CMK (cell line): ENCODE measurements at places on chromosomes 4 and X.

- DNase-seq = no peak
Measured at GRCh38 chr4:94412658-94413038, 39.1 kb upstream of the PDLIM5 start.

DNA sequence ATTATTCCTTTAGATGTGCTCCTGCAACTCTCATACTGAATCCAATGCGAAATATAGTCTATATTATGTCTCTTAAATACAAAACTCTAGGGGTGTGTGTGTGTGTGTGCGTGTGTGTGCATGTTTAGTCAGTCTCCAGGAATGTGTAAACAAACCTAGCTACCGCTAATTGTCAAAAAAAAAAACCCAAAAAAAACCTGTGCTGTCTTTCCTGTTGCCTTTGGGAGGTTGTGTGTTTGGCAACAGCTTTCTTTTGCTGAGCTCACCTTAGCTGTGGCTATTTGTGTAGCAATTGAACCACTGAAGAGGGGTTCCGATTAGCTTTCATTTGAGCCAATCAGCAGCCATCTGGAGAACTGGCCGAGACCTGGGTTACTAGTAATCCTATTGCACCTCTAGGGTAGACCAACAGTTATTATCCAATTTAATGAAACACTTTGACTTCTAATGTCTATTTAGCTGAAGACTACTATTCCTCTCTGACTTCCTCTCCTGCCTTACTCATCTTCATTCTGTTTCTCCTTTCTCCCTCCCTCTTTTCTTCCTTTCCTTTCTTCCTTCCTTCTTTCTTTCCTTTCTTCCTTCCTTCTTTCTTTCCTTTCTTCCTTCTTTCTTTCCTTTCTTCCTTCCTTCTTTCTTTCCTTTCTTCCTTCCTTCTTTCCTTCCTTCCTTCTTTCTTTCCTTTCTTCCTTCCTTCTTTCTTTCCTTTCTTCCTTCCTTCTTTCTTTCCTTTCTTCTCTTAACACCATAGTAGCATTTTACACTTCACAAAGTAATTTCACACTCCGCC, 471.1 kb downstream of the GBA3 start:
- no peak for DNase-seq

DNA sequence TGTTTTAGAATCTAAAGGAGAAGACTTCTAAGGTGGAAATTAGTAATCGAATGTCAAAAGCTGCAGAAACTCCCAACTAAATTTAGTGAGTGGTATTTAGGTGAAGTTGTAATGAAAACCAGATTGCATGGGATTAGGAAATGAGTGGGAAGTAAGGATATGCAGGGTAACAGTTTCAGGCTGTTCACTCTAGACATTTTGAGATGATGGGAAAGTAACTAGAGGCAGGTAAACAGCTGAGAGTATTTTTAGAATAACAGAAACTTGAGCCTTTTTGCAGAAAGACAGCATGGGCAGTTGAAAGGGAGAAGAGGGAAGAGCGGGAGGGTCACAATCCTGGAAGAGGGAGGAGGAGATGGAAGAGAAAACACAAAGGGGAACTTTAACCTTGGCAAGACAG, 12.7 kb downstream of the SPRY1 start:
- DNase-seq = no peak

- no peak for DNase-seq
Measured at GRCh38 chr4:125091-125771, 930 bp downstream of the ZNF718 start.

- no peak for DNase-seq
Measured at GRCh38 chr4:80454040-80454439, 118.5 kb downstream of the CFAP299 start.

DNA sequence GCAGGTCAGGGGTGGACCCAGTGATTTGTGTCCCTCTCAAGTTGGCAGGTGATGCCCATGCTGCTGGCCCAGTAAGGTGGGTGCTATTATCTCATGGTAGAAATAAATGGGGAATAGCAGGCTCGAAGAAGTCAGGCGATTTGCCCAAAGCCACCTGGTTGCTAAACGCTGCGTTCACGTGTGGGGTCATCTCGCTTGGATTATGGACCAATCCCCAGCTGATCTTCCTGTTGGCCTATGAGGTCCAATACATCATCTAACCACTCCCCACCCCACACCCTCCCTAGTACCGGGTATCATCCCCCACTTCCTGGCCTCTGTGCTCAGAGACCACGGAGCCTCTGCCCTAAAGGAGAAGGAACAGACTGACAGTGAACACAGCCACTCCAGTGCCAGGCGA, 18.3 kb upstream of the MSX1 start:
- DNase-seq = no peak

DNA sequence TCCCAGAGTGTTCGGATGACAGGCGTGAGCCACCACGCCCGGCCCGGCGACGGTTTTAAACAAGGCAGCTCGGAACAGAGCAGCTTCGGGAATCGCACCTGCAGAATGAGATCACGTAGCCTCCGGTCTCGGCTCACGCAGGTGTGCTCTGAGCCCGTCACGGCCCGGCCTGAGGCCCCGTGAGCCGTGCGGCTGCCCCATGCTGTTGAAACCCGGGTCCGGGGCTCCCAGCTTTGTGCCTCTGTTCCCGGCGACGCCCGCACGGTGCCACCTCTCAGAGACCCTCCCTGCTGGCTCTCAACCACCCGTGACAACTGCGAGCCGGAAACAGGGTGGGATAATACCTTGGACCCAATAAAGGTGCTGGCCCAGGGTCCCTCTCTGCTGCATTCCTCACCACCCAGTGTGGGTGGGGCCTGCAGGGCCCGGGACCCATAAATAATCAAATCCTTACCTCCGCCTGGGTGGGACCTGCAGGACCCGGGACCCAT, 13.4 kb upstream of the PLCXD1 start:
- no peak for DNase-seq

GRCh38 chr4:79682801-79683530, 274.9 kb upstream of the GK2 start:
- DNase-seq = no peak
